ENCODE measurements at places on chromosomes 16 and 17. TPM values are rescaled to one million over a fixed set of nuclear protein-coding genes. Genes with fewer than 3 reads are reported as not detected.

RANBP10 gene
- 16.1 TPM for total RNA-seq

- peaks cover 12% of the 10 kb centered on the region for H3K36me3 ChIP-seq
- no peak overlapping the region for H3K4me3 ChIP-seq
- H3K4me1 ChIP-seq: peaks cover 79% of the 10 kb centered on the region
Measured at GRCh38 chr16:89331371-89332109, 114.0 kb downstream of the ZNF778 start.

DNA sequence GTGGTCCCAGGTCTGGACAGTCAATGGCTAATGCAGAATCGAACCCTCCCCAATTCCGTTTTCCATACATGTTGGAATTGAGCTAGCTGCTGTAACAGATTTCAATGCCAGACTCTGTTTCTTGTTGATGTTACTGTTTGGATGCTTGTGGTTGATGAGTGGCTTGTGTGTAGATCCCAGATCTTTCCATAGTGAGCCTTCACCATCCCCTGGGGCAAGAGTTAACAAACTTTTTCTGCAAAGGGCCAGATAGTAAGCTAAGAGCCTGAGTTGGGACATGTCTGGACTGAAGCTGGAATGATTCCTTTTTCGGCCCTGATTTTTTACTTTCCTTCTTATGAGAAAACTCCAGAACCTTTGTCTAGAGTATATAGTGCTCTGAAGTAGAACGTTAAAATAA is 296.3 kb downstream of the CPPED1 start:
- no peaks in the 10 kb centered on the region for H3K36me3 ChIP-seq
- no peaks in the 10 kb centered on the region for H3K27me3 ChIP-seq
- no peaks in the 10 kb centered on the region for H3K4me1 ChIP-seq
- H3K4me3 ChIP-seq: no peak overlapping the region

CCL5 gene
- total RNA-seq: not detected

DNA sequence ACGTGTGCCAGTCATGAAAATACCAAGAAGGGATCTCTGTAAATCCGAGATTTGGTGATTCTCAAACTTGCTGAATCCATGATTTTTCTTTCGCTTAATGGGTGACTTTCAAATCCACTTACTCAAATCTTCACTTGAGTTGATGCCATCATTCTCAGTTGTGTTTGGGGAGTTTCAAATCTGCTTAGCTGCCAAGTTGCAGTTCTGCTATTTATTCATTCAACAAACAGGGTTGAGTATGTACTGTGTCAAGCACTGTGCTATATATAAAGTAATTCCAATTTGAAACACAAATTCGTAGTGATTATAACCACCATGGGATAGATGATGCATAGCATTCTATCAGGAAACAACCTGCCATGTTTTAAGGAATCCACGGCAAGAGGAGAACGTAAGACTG is 394.3 kb downstream of the CDH13 start:
- H3K4me3 ChIP-seq: no peak overlapping the region
- DNase-seq: no peak
- H3K4me1 ChIP-seq: no peaks in the 10 kb centered on the region
- H3K36me3 ChIP-seq: no peaks in the 10 kb centered on the region

GRCh38 chr16:749010-749409 is 8.2 kb upstream of the CIAO3 start:
- no peaks in the 10 kb centered on the region for H3K36me3 ChIP-seq
- H3K4me3 ChIP-seq: no peak overlapping the region
- peak; percentile 50 for DNase-seq
- no peaks in the 10 kb centered on the region for H3K4me1 ChIP-seq

DNA sequence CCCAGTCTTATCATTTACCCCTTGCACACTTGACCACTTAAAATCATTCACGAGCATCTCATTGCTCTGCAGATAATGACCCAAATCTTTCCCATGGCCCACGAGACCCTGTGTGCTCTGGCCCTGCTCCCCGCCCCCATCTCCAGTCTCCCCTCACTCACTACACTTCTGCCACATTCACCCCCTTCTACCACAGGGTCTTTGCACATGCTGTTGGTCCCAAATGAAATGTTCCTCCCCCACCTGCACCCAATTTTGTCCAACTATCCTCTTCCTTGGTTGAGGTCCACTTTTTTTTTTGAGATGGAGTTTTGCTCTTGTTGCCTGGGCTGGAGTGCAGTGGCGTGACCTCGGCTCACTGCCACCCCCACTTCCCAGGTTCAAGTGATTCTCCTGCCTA is 39.2 kb downstream of the CCDC42 start:
- no peaks in the 10 kb centered on the region for H3K36me3 ChIP-seq
- no peak for DNase-seq
- no peak overlapping the region for H3K4me3 ChIP-seq
- peaks cover 31% of the 10 kb centered on the region for H3K27me3 ChIP-seq

DNA sequence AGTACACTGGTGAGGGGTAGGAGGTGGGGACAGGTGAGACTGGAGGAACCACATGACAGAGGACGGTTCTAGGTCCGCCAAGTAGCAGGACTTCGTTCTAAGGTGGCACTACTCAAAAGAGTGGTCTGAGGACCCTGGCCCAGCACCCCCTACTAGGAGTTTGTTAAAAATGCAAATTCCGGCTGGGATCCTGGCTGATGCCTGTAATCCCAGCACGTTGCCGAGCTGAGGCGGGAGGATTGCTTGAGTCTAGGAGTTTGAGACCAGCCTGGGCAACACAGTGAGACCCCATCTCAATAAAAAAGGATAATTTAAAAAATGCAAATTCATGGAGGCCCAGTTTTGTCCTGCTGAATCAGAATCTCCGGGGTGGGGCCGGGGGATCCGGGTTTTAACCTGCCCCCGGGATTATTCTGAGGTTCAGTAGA is 59.1 kb downstream of the WSB1 start:
- H3K4me3 ChIP-seq: peak overlapping the region; percentile 62
- H3K4me1 ChIP-seq: peaks cover 11% of the 10 kb centered on the region
- peak overlapping the region; percentile 74 for H3K27ac ChIP-seq
- H3K27me3 ChIP-seq: no peaks in the 10 kb centered on the region
- H3K36me3 ChIP-seq: no peaks in the 10 kb centered on the region
- DNase-seq: no peak

DNA sequence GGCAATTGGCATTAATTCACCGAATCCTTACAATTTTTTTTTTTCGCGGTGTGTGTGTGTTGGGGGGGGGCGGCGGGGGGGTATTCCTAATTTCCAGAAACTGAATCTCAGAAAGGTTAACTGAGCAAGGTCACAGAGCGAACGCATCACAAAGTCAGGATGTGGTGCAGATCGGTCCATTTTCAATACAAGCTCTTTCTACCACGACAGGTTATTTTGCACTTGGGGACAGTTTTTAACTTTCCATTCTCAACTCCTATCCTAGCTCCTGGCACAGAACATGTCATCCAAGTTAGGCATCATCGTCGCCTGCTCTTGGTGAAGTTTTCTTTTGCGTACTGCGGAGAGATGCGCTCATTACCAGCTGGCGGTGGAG is 15.4 kb upstream of the ERN1 start:
- H3K27me3 ChIP-seq: no peaks in the 10 kb centered on the region
- peaks cover 16% of the 10 kb centered on the region for H3K36me3 ChIP-seq
- peak overlapping the region; percentile 90 for H3K27ac ChIP-seq
- peaks cover 28% of the 10 kb centered on the region for H3K4me1 ChIP-seq

- H3K27me3 ChIP-seq: no peaks in the 10 kb centered on the region
- H3K4me1 ChIP-seq: no peaks in the 10 kb centered on the region
- DNase-seq: no peak
- H3K27ac ChIP-seq: no peak overlapping the region
- H3K36me3 ChIP-seq: peaks cover 32% of the 10 kb centered on the region
Measured at GRCh38 chr17:43517615-43518386, 28.3 kb downstream of the ETV4 start.

LLGL2 gene
- 156 TPM for total RNA-seq

DNA sequence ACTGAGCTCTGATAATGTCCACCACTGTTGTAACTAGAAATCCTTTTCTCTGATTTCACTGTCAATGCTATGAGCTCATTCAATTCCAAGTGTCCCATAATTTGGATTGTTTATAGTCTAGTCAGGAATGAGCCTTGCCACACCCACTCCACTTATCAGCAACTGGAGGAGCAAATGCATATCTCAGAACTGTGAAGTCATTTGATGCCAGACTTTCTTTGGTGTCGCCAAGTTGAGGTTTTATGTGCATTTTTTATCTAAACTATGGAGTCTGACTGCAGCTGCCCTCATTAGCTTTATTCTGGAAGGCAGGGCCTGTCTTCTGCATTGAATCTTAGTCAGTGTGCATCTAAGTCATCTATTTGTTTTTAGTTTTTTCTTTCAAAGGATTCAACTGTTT is 361.3 kb downstream of the PMP22 start:
- H3K36me3 ChIP-seq: no peaks in the 10 kb centered on the region
- H3K4me1 ChIP-seq: no peaks in the 10 kb centered on the region
- no peaks in the 10 kb centered on the region for H3K27me3 ChIP-seq
- DNase-seq: no peak
- no peak overlapping the region for H3K27ac ChIP-seq
- no peak overlapping the region for H3K4me3 ChIP-seq

PER1 gene
- total RNA-seq: 60.2 TPM

MPV17L gene
- total RNA-seq: not detected

PRR35 gene
- not detected for total RNA-seq

- DNase-seq: no peak
- H3K4me1 ChIP-seq: 0 out of 2 replicates have a peak, but pooled peaks cover under 1% of the 10 kb centered on the region
Measured at GRCh38 chr17:7029659-7030058, 6.2 kb upstream of the SLC16A13 start.

SPNS3 gene
- total RNA-seq: 15.9 TPM

GRCh38 chr16:15764112-15764511 is 92.7 kb downstream of the MYH11 start:
- no peak overlapping the region for H3K27ac ChIP-seq
- H3K4me3 ChIP-seq: no peak overlapping the region
- H3K36me3 ChIP-seq: no peaks in the 10 kb centered on the region
- no peaks in the 10 kb centered on the region for H3K4me1 ChIP-seq
- DNase-seq: no peak
- peaks cover 14% of the 10 kb centered on the region for H3K27me3 ChIP-seq

DNA sequence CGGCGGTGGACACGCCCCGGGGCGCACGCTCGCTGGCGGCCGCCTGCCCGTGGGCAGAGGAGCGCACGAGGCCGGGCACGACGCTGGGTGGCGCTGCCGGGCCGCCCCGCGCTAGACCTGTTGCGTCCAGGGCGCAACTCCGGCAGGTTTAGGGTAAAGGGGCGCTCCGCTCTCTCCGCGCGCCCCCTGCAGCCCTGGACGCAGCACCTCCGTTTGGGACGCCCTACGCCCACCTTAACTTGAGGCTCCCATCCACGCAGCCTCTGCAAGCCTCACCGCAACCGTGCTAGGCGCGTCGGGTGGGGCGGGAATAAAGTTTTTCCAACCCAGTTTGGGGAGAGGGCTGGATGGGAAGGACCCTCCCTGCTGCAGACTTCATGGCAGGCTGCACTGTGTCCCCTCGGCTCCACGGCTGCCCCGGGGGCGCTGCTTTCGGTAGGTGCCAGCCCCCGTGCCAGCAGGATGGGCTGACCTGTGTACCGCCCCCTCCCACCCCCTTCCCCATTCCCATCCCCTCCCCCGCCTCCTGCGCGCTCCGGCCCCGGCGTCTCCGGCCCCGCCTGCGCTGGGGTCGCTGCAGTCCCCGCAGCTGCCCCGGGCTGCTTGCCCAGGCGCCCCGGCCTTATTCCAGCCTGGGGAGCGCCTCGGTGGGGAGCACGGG is at the start of gene SYT17:
TSS of gene SYT17 (plus strand) at position 531 of the 661 bp plus-strand sequence. CDS start 407 bp downstream, outside the sequence.
- H3K4me3 ChIP-seq: peak within 1 kb of the TSS; percentile 96
- H3K4me1 ChIP-seq: peaks cover 33% of the 10 kb centered on the region
- H3K27me3 ChIP-seq: no peaks in the 10 kb centered on the region
- no peaks in the 10 kb centered on the region for H3K36me3 ChIP-seq
- peak; percentile 60 for DNase-seq
- H3K27ac ChIP-seq: 0 out of 2 replicates have a peak within 1 kb of the TSS, but pooled peaks have one; percentile 25

ANKS4B gene
- total RNA-seq: not detected

- no peaks in the 10 kb centered on the region for H3K36me3 ChIP-seq
- no peak overlapping the region for H3K4me3 ChIP-seq
- no peak for DNase-seq
- no peaks in the 10 kb centered on the region for H3K4me1 ChIP-seq
Measured at GRCh38 chr16:67760956-67761230, 41.8 kb upstream of the GFOD2 start.

GRCh38 chr17:27506348-27507218 is 50.3 kb downstream of the KSR1 start:
- H3K4me1 ChIP-seq: peaks cover 31% of the 10 kb centered on the region
- no peaks in the 10 kb centered on the region for H3K27me3 ChIP-seq
- peak overlapping the region; percentile 4 for H3K4me3 ChIP-seq

DNA sequence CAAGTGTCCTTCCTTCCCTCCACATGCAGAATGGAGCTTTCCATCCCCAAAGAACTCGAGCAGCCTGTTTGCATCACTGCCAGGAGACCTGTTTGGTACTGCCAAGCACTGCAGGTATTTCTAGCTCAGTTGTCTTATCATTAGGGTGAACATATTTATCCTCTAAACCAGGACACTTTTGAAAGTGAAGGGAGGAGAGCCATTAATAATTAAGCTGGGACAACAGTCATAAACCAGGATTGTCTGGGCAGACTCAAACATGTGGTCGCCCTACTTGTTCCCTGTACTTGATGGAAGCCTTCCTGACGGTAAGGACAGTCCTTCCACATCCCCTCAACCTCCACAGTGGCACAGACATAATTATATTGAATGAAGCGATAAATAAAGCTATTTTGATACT is 67.4 kb downstream of the PRKCA start:
- no peaks in the 10 kb centered on the region for H3K4me1 ChIP-seq
- H3K4me3 ChIP-seq: no peak overlapping the region
- no peaks in the 10 kb centered on the region for H3K36me3 ChIP-seq
- no peak overlapping the region for H3K27ac ChIP-seq
- no peak for DNase-seq

GRCh38 chr17:34892461-34893249 is 68.6 kb downstream of the CCT6B start:
- peaks cover 71% of the 10 kb centered on the region for H3K27me3 ChIP-seq
- no peak overlapping the region for H3K27ac ChIP-seq

DNA sequence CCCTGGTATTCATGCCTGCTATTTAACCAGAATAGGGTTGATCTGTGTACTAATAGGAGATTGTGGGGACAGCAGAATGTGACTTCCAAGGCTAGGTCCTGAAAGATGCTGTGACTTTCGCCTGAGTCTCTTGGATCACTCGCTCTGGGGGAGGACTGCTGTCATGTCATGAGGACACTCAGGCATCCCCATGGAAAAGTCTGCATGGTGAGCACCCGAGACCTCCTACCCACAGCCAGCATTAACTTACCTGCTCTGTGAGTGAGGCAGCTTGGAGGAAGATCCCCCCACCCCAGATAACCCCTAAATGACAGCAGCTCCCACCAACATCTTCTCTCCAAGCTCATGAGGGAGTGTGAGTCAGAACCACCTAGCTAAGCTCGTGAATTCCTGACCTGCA is 30.3 kb upstream of the C16orf78 start:
- no peak overlapping the region for H3K27ac ChIP-seq
- H3K4me3 ChIP-seq: no peak overlapping the region
- H3K27me3 ChIP-seq: peaks cover 29% of the 10 kb centered on the region
- DNase-seq: no peak

NACA2 gene
- total RNA-seq: not detected
